HT-29 (cell line): ENCODE measurements at places on chromosomes 1 and 21.

DNA sequence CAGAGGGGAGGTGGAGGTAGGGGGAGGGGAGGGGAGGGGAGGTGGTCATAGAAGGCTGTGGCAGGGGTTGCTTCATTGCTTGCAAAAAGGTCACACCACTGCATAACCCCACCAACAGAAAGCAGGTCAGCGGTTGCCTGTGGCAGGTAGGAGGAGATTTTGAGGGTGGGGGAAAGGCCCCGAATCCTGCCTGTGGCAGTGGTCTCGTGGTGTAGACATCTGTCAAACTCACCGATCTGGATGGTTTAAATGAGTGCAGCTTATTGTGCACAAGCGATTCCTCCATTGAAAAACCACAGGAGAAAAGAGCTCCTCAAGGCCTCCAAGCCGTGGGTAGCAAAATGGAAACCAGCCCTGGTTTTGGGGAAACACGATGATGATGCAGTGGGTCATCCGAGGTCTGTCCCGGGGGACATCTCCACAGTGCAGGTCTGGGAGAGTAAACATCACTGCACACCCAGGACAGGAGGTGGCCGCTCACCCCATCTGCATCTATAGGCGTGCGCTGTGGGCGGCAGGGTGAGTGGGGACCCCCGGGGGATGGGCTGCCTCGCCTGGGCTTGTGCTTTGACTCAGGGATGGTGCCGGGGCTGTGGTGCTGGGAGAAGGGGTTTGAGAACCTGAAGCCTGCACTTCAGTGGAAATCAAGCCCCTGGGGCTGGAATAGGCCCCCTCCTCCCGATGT is 112.3 kb downstream of the CRYAA start:
- no peak for DNase-seq

- no peak for DNase-seq
Measured at GRCh38 chr1:177383715-177384114, 213.0 kb downstream of the BRINP2 start.

GRCh38 chr1:151157067-151157531 is 650 bp downstream of the TNFAIP8L2 start:
- DNase-seq: no peak

GRCh38 chr1:1182491-1183220 is 9.0 kb downstream of the TTLL10 start:
- no peak for DNase-seq

DNA sequence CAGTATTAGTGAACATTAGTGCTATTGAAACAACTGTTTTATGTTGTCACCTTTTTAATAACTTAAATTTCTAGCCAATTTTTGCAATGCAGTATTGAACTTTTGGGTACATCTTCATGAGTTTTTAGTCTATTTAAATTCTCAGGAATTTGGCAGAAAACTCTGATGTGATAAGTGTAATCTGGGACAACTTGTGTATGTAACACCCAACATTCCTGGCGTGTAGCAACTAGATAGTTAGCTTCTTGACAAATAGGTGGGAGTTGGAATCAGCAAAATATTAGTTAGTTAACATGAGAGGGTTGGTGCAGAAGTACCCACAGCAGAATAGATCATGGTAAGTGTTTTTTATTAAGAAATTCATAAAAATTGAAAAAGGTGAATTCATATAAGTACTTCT is 111.6 kb downstream of the ITSN1 start:
- no peak for DNase-seq

DNA sequence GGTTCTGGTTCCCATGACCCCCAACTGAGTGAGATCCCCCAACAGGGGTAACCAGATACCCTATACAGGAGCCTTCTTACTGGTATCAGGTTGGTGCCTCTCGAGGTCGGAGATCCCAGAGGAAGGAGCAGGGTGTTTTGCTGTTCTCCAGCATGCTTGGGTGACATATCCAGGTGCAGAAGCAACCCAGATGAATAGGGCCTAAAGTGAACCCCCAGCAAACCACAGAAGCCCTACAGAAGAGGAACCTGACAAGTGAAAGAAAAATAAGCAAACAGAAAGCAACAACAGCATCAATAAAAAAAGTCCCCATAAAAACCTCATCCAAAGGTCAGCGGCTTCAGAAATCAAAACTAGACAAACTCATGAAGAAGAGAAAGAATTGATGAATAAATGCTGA is 633.4 kb upstream of the CXADR start:
- no peak for DNase-seq

GRCh38 chr1:167109125-167109524 is 15.2 kb downstream of the STYXL2 start:
- no peak for DNase-seq

DNA sequence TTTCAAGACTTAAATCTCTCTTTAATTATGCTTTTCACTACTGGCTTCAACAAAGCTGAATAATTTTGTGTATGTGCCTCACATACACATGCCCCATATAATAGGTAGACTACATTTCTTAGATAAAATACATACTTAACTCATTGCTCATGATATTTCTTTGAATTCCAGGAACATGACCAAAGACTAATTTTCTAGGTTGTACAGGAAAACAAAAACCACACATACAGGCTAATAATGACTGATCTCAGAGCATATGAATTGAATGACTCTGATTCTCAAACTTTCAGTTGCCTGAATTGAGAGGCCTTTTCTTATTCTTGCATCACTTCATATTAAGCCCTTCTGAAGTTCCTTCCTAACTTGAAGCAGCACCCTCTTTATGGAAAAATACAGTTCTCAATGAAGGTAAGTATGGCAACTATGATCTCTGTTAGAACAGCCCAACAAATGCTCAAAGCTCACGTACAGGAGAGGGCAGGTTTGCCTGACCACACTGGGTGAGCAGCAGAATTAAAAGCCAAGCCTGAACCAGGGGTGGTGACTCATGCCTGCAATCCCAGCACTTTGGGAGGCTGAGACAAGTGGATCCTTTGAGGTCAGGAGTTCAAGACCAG is 22.6 kb upstream of the UAP1 start:
- no peak for DNase-seq

DNA sequence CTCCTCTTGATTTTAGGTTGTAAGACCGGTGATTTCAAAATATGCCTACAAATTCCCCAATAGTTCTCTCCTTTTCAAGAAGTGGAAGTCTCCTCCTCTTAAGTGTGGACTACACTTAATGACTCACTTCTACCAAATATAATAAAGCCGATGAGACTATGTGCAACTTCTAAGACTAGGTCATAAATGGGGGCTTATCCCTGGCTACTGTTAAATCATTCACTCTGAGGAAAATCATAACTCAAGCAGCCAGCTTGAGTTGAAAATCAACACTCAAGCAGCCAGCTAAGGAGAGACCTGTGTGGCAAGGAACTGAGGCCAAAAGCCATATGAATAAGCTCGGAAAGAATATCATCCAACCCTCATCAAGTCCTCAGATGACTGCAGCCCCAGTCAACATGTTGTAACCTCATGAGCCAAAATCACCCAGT is 49.6 kb upstream of the PSMG1 start:
- no peak for DNase-seq

GRCh38 chr21:45403825-45404729 is 888 bp upstream of the COL18A1 start:
- DNase-seq: no peak

DNA sequence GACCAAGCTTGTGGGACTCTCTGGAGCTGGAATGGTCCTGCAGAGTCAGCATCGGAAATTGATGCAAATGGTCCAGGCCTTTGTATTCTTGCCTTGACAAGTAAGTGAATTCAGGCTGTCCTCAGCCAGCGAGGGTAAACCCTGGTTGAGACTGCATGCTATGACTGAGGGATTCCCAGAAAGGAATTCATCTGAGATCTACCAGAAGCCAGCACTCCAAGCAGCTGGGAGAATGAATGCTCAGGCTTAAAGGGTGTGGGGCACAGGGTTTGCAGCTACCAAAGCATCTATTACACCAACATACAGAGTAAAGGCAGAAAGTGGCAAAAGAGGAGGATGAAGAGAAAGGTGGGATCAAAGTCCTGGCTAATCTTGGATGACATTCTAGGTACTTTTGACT is 257.0 kb upstream of the LYPLAL1 start:
- DNase-seq: no peak

DNA sequence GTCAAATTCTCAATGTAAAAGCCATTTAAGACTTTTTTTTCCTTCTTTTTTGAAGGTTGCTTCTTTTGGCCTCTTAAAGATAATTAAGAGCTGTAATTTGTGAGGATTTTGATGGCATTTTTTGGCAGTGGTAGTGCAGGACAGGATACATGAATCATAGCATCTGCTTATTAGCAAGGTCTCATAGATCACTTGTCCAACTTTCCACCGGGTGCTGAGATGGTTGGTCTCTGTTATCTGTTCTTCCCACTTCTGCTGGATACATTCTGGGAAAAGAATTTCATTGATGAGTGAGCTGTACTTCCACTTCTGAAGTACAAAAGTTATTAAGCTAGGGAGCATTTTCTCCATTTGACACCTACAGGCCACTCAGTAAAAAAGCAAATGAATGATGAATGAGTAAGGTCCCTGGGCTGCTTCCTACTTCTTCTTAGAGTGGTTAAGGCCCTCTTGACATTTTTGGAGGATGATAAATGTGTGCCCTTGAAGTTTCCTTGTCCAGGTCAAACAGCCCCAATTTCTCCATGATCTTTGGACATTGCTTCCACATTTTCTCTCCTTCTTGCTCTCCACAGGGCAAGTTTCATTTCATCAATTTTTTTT is 100.6 kb downstream of the ROR1 start:
- no peak for DNase-seq

- DNase-seq: no peak
Measured at GRCh38 chr1:72433591-72433990, 151.3 kb upstream of the NEGR1 start.

- DNase-seq: no peak
Measured at GRCh38 chr1:25169610-25170009, 62.7 kb downstream of the SYF2 start.

- DNase-seq: no peak
Measured at GRCh38 chr1:62269439-62269838, 49.8 kb downstream of the KANK4 start.

- no peak for DNase-seq
Measured at GRCh38 chr1:11898831-11899467, 27.3 kb downstream of the KIAA2013 start.

GRCh38 chr1:181310560-181310959 is 172.8 kb upstream of the CACNA1E start:
- peak; percentile 5 for DNase-seq

- no peak for DNase-seq
Measured at GRCh38 chr1:27594564-27595510, 9.1 kb downstream of the AHDC1 start.

DNA sequence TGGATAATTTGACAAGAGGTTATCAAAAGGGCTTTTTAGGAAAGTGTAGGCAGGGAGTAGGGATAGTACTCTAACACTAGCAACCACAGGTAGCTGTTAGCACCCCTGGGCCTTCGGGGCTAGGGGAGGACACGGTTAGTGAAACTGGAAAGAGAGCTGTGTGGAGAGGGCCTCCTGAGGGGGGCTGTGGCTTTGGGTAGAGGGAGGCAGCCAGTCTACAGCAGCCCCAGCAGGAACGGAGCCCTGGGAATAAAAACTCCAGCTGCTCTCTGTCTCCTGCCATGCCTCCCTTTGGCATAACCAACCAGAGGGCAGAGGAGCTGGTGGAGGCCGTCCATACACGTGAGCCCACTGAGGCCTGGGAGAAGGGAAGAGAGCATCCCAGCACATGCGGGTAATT is 223.2 kb downstream of the FOXD2 start:
- DNase-seq: no peak

- DNase-seq: no peak
Measured at GRCh38 chr1:8185400-8185799, 132.5 kb upstream of the SLC45A1 start.

- no peak for DNase-seq
Measured at GRCh38 chr1:88454781-88455180, 229.3 kb upstream of the PKN2 start.

DNA sequence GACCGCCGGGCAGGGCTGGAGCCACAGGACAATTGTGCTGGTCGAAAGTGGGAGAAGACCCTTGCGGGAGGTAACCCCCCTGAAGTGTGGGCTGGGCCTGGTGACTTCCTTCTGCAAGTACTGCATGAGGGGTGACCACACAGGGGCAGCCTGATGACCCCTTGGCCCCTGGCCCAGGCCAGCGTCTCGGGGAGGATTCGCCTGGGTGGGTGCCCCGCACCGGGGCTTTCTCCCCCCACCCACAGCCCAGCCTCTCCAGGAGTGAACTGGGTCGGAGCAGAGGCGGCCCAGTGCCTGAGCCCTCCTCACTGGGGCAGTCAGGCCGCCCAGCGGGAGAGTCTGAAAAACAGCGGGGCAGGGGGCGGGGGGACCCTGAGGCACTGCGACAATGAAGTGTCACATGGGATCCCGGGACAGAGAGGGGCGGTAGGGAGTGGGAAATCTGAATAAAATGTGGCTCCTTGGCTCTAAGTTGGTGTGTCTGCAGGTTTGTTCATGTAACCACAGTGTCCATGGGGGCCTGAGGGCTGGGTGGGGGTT is 1.6 kb upstream of the DNMT3L start:
- DNase-seq: no peak

DNA sequence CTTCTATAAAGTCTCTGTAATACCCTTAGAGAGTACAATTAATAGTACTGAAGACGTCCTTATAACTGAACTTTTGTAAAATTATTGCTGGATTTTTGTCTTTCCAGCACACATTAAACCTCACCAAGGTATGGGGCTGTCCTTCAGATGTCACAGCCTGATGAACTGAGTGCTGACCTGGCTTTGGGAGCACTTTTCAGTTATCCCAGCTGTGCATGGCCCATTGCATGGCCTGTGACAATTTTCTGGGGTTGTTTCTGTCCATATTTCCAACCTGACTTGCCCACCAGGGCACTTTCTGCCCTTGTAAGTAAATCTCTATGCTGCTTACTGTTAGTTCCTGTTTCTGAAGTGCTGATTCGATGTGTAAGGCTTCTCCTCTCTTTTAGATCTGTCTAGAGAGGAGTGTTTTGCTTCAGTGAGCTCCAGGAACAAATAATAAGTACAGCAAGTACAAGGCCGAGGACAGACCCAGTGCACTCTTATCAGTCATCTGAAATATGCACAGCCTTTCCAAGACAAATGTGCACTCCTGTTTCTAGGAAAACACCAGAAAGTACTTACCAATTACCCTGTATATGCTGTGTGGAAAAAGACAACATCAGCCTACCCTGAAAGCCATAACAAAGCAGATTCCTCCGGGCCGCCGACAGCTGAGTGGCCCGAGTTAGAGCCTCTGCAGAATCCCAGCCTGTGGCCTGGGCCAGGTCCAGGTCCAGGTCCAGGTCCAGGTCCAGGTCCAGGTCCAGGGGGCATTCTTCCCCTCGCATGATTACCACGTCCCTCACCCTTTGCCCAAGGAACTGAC is 121.7 kb downstream of the DHRS3 start:
- no peak for DNase-seq

DNA sequence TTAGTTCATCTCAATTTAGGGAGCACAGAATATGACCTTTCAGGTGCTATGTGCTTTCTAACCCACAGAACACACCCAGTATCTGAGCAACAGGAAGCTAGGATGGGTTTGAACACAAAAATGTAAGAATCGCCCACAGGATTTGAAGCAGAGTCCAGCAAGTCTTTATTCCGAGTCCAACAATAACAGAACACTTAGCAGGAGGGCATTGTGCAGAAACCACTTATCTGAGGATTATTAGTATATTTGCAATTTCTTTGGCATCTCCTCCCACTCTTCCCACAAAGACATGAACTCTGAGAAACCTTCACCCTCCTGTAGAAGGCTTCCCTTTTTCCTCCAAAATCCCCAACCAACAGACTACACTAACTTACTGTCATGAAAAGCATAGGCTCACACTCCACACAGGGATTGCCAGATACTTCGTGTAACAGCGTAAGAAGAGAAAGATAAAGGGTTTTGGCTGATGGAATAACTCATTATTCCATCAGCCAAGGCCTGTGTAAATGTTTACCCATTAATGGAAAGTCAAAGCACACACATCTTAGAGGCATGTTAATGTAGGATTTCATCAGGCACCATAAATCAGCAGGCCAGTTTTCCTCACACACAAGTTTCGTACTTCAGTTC is 16.1 kb downstream of the SIPA1L2 start:
- no peak for DNase-seq
